ENCODE measurements at places on chromosomes 6 and 20.

DNA sequence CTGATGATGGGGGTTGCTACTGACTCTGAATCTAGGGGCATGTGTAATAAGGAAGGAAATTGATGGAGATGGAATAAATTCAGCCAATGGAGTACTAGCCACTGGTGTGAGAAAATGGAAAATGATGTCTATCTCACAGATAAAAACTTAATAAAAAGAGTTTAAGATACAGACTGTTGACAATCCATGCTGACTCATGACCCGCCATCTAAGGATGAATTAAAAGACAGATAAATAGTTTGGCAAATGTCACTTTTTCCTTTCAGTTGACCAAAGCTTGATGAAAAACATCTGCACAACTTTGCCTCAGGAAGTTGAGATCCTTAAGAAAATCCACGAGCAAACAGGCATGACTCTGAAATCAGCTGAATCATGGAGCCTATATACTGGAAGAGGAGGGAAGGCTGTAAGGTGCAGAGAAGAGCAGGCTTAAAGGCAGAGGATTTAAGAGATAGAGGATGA is 82.6 kb upstream of the BMP5 start:
- peak; percentile 7 for DNase-seq

DNA sequence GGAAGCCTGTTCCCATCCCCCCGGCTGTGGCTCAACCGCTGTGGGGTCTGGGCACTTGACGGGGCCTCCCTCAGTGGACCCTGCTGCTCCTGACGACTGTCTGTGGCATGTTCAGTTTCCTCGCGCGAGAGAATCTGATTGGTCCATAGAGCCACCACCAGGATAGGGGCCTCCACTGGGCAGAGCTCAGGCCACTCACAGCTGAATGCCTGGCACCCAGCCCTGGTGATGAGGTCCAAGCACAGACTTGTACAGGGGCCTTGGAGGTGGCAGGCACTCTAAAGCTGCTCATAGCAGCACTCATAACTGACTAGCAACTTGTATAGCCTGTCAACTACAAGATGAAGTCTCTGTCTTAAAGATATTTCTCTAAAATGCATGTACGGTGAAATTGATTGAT is 368.1 kb downstream of the NRN1 start:
- DNase-seq, result no peak

DNA sequence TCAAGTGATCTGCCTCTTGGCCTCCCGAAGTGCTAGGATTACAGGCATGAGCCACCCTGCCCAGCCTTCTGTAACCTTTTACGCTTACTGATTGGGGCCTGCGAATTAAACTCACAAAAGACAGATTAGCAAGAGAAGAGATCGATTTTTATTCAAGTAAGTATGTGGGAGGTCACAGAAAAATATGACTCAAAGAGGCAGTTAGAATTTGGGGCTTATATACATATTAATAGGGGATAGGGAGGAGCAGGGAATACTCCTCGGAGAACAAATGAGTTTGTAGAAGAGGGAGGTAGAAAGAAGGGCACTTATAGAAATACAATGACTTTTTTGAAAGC is 78.9 kb downstream of the CD24 start:
- no peak for DNase-seq

DNA sequence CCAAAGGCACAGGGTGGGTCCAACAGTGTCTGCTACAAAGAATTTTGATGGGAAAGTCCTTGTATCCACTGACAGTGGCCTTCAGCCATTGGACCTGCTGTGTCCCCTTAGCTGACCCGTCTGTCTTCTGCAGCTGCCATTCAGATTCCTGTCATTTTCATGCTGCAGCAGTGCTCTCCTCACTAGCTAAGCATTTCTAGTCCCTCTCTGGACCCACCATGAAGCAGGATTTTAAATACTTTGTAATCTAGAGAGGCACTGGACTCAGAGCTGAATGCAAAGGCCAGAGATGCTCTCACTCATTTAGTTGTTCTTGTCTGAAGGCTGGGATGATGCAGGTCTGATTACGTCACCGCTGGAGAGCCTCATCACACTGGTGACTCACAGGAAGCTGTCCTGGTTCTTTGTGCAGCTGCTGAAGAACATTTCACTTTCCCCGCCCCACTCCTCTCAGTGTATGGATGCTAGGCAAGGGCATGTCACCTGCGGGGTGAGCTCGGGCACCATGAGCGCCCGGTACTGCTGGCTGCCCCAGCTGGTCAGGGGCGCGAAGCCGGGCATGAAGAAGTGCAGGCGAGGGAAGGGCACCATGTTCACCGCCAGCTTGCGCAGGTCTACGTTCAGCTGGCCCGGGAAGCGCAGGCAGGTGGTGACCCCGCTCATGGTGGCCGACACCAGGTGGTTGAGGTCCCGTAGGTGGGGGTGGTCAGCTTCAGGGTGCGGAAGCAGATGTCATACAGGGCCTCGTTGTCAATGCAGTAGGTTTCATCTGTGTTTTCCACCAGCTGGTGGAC is 19.4 kb upstream of the TUBB2A start:
- DNase-seq, result peak; percentile 85
